Stimulated activated naive B cell treated with anti-CD40 and anti-IgM and Interleukin-4, amounts not matched to agents 10 μg/mL and 1 μg/mL and 100 μg/mL, for 72 hours (primary cell): ENCODE measurements at places on chromosomes 3 and 15.

DNA sequence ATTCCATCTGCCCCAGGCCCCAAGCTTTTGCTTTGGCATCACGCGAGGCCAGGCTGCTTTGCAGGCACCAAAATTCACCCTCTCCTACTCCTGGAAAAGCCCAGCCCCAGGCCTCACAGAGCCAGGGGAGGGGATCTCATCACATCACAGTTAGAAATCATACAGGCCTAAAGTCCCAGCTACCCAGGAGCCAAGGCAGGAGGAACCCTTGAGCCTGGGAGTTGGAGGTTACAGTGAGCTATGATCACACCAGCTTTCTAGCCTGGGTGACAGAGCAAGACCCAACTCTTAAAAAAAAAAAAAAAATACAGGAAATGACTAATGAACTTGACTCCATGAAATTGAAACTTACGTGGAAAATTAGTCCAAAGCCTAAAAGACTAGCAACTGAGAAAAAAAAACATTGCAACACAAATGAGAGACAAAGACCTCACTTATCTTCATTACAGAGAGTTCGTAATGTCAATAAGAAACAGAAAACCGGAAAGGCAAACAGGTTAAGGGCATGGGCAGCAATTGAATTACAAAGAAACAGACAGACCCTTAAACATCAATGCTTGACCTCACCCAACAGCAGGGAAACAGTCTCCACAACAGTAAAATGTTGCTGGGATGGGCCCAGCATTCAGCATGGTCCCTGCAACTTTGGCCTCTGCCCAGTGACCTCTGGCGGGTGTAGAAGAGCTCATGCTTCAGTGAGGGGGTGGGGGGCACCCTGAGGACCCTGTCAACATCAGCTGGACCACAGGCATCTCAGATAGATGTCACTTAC lies 151.5 kb downstream of the LRRK1 start:
- DNase-seq, result no peak

GRCh38 chr3:111709645-111710044 lies 114.5 kb upstream of the ZBED2 start:
- DNase-seq, result no peak

- no peak for DNase-seq
Observed at GRCh38 chr3:10628891-10629670, 123.7 kb upstream of the ATP2B2 start.

- peak; percentile 5 for DNase-seq
Observed at GRCh38 chr3:44114142-44114541, 127.5 kb upstream of the TOPAZ1 start.

- no peak for DNase-seq
Observed at GRCh38 chr15:69498987-69499386, 46.4 kb downstream of the RPLP1 start.

DNA sequence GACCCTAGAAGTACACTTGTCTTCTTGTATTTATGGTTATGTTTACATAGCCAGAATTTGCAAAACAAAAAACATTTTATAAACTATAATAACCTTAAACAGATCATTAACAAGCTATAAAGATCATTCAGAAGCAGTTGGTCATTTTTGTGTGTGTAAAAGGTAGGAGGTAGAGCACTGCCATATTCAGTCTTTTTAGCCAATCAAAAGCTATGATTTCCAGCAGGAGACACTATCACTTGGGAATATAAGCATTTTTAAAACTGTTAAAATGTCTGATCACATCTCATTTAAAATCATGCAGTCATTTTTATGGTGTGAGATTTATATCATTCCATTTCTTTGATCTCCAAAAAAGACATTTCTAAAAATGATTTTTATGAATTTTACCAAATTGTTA lies 42.6 kb upstream of the ATP2C1 start:
- DNase-seq, result no peak

- DNase-seq, result no peak
Observed at GRCh38 chr3:46824211-46824970, 38.9 kb downstream of the MYL3 start.

- DNase-seq, result no peak
Observed at GRCh38 chr3:74426571-74426970, 187.9 kb downstream of the CNTN3 start.

- no peak for DNase-seq
Observed at GRCh38 chr3:3559786-3560185, 239.4 kb upstream of the LRRN1 start.

DNA sequence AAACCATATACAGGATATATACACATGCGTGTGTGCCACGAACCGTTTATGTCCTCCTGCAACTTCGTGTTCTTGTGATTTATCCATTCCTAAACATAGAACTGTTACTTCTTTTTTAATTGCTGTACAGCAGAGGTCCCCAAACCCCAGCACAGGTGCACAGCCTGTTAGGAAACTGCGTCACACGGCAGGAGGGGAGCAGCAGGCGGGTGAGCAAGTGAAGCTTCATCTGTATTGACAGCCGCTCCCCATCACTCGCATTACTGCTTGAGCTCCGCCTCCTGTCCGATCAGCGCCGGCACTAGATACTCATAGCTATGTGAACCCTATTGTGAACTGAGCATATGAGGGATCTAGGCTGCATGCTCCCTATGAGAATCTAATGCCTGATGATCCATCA lies 34.9 kb upstream of the NRROS start:
- no peak for DNase-seq

- no peak for DNase-seq
Observed at GRCh38 chr3:116643001-116643400, 66.6 kb upstream of the TUSC7 start.

GRCh38 chr3:60551455-60552209 lies 699.6 kb downstream of the FHIT start:
- no peak for DNase-seq

DNA sequence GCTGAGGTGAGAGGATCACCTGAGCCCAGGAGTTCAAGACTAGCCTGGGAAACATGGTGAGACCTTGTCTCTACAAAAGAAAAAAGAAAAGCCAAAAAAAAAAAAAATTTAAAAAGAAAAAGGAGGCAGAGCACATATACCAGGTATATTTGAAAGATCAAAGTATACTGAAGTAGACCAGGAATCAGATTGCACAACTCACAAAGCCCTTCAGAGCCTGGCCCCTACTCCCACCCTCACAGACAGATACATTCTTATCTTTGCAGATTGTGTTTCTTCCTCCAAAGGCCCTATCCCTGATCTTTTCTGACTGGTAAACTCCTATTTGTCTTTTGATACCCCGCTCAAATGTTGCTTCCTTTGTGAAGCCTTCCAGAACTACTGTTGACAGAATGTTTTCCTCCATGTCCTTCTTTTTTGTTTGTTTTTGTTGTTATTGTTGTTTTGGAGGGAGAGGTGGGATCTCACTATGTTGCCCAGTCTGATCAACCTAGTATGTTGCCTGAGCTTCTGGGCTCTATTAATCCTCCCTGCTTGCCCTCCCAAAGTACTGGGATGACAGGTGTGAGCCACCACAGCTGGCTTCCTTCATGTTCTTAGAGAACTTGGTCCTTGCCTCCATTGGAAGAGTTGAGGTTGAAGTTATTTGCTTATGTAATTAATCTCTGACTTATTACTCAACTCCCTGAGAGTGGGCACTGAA lies 9.8 kb upstream of the ITGB5 start:
- no peak for DNase-seq

GRCh38 chr15:98855815-98856531 lies 151.6 kb downstream of the PGPEP1L start:
- DNase-seq, result no peak

DNA sequence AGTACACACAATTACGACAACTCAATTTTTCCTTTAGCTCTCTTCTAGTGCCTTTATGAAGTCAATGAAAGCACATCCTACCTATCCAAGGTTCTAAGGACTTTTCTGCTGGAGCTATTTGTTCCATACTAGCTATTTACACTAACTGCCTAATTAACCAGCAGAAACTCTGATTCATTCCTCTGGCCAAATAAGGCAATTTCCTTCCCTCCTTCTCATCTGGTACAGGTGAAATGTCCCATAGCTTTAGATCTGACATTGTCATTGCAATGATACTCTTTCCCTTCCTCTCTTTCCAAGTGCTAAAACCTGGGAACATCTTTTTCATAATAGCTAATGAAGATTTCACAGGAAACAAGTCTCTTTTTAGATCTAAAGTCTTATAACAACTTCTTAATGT lies 521.7 kb downstream of the SOX2 start:
- DNase-seq, result no peak

- no peak for DNase-seq
Observed at GRCh38 chr3:73432023-73432705, 192.6 kb downstream of the PDZRN3 start.

GRCh38 chr3:120907659-120908029 lies 361 bp upstream of the STXBP5L start:
- no peak for DNase-seq
